ENCODE measurements at places on chromosomes 13 and 19.
A peak's percentile ranks its signal among the peaks of the same experiment; 100 is the strongest.

GRCh38 chr13:113588394-113589111 is 4.0 kb downstream of the TFDP1 start:
- no peak for DNase-seq

DNA sequence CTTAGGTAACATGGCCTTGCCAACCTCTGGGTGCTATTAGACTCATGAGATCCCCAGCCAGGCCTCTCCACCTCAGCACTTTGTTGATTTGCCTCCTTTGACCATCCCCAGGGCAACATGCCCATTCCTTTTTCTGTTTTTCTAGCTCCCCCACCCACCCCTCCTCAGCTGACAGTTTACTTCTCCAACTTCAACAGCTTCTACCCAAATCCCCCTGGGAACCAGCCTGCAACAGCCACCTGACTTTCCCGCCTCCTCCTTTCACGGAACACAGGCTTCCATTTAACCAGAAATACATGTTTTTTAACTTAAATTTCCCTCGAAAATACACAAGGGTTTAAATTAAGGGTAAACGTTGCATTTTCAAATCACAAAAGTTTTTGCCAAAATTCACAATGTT is 117.3 kb downstream of the DLEU7 start:
- no peak for DNase-seq

- DNase-seq, result no peak
Observed at GRCh38 chr19:16349551-16350152, 25.0 kb downstream of the KLF2 start.

DNA sequence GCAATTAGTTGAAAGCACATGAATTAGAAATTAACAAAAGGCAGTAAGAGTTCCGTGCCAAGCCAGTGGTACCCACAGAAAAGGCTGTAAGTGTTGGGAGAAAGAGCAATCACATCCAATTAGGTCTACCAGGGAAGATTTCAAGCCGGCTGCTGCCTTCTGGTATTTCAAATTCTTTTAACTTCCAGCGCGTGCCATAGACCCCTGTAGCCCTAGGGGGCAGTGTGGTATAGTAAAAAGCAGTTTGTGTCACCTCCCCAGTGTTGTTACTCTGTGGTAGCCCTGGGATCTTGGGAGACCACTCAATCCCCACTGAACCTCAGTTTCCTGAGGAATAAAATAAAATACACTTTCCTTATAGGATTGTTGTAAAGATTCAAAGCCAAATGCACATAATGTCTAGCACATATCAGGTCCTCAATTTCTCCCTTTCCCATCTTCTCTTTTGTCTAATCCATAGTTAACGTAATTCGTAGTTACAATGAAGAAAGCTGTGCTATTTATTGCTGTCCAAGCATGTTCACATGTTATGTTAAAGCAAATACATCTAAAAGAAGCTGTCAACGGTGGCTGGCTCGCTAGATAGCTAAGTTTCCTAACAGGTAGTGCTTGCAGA is 230.2 kb downstream of the TDRD3 start:
- DNase-seq, result no peak

DNA sequence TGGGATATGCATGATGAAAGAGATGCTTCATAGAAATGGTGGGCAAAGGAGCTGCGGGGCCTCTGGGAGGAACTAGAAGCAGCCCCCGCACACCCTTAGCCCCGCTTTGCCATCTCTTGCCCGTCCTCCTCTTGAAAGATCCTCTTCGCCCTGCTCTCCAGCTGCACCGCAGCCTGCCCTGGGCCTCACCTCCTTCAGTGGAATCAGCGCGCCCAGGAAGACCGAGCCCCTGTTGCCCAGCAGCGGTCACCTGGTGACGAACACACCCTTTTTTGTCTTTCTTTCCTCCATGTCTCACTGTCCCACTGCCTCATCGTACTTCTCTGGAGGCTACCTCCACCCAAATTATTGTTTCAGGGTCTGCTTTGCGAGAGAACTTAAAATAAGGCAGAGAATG is 807.6 kb downstream of the UQCRFS1 start:
- DNase-seq, result no peak

DNA sequence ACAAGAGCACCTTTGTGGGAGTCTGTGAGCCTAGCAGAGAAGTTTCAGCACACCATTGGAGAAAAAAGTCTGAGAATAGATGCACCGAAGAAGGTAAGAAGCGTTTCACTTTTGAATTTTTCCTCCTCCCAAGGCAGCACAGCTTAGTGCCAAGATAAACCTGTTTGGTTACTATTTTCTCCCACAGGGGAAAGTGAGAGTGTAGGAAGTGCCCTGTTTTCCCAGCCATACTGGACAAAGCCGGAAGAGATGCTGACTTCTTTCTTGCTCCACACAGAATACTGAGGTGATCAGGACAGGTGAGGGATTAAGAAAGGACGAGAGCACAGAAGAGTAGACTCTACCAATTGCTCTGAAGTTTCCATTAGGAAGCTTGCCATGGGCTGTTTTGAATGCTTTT is 1011.0 kb upstream of the MIR17HG start:
- DNase-seq, result no peak

- no peak for DNase-seq
Observed at GRCh38 chr19:46727757-46728156, 10.8 kb upstream of the PRKD2 start.

- DNase-seq, result no peak
Observed at GRCh38 chr19:43331435-43332010, 22.0 kb upstream of the CD177 start.

DNA sequence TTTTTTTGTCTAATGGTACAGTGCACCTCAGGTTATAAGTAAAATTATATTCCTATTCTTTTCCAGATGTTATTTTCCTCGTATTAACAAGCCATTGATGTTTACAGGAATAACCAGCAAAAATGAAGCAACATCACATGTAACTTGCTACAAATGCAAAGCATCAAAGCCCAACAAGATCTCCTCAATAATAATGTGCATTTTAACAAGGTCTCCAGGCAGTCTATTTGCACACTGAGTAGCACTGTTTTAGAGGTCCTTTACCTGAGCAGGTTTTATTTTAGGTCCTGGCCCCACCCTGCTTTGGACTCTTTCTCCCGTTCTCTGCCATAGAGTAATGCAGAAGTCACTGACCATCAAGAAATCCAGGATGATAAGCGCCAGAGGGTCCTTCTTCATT is 298.4 kb downstream of the FGF14 start:
- DNase-seq, result no peak

GRCh38 chr13:100818711-100819110 is 144.1 kb upstream of the TMTC4 start:
- no peak for DNase-seq

GRCh38 chr13:77477299-77477848 is 58.1 kb upstream of the SCEL start:
- no peak for DNase-seq

DNA sequence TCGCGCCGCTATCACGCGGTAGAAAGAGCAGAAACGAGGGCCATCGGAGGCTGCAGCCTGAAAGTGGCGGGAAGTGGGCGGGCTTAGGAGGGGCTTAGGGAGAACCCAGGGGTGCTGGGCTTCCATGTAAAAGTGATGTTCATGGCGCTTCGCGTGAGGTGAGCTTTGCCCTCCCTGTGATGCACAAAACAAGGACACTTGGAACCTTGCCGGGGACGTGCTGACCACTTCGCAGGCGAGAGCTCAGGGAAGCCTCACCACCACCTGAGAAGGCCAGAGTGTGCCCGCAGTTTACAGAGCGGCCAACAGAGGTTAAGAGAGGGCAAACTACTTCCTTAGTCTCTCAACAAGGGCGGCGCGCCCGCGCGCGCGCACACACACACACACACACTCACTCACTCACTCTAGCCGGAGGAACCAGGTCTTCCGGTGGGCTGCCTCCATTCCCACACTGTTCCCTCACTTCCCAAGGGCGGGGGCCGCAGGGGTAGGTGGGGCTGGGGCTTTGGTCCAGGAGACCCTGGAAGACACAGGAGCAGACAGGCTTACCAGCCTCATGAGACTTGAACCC is 651 bp downstream of the GAPDHS start:
- no peak for DNase-seq

DNA sequence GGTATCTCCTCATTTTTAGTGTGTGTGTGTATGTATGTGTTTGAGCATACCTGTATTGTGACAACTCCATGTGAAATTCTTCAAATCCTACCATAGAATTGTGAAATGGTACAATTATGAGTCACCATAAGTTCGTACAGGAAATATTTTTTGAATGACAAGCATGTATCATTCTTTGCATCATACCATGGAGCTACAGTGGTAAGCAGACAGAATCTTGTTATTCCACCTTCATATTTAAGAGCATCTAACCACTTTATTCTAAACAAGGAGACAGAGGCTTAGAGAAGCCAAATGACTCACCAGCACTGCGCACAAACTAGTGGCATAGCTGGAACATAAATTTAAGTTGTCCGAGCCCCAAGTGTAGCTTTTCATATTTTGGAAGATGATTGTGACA is 4.5 kb upstream of the EPSTI1 start:
- DNase-seq, result peak; percentile 50

GRCh38 chr13:32136061-32136460 is 104.5 kb downstream of the FRY start:
- DNase-seq, result no peak

DNA sequence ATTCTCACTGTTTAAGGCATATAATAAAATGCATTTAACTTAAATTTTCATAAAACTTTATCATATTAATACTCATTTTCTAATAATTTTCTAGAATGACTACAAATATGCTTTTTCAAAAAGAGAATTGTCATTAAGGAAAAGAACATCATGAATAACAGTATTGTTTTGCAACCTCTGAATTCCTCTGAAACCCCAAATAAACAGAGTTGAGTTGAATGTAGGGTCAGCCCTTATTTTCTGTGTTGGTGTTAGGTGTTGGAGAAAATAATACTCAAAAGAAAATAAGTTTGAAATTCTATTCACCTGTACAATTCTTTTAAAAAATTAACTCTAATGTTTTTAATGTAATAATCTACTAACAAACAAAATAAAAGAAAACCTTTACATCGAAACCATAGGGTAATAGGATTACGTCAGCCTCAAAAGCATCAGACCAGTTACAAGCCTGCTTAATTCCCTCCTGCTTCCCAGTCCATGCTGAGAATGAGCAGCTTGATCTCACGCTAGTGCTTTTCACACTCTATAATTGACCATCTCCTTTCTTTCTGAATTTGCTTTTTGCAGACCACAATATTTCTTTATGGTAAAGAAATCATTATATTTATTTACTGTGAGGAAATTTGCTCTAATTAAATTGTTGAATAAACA is 160.9 kb downstream of the PCDH9 start:
- no peak for DNase-seq

GRCh38 chr19:15812060-15812722 is 3.3 kb downstream of the OR10H1 start:
- no peak for DNase-seq

DNA sequence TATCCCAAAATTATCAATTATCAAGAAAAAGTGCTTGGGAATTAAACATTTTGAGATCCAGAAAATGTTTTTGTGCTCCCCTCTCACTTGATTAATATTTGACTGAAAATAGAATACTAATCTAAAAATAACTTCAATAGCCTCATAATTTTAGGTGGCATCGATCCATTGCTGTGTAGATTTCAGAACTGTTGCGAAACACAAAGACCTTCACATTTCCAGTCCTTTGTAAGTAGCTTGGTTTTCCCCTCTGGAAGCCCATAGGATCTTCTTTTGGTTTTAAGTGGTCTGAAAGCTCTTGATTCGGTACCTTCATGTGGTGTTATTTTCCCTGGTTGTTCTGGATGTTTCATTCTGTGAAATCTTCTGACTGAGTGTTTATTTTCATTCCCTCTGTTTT is 176.5 kb downstream of the NUFIP1 start:
- DNase-seq, result no peak

GRCh38 chr13:59954601-59955000 is 209.1 kb downstream of the DIAPH3 start:
- no peak for DNase-seq

DNA sequence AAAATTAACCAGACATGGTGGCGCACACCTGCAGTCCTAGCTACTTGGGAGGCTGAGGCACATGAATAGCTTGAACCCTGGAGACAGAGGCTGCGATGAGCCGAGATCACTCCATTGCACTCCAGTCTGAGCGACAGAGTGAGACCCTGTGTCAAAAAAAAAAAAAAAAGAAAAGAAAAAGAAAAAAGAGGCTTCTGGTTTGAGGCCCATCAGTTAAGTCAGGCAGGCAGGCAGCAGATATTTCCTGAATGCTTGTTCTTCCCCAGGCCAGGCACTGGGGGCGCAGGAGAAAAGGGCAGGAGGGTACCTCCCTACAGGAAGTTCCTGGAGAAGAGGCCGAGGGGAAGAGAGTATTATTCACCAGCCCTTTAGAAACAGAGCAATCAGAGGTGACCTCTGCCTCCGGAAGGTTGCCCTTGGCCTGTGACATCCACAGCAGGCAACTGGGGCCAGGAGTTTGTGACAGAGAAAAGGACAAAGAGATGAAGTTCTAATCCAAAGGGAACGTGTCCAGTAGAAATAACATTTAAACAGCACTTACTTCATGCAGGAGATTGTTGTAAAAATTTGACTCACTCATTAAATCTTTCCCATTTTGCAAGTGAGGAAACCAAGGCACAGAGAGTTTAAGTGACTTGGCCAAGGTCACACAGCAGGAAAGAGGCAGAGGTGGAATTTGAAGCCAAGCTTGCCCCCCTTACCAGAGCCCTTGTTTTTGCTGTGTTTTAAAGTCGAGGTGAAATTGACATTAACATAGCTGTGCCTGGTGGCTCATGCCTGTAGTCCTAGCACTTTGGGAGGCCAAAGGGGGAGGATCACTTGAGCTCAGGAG is 4.3 kb upstream of the RLN3 start:
- no peak for DNase-seq

DNA sequence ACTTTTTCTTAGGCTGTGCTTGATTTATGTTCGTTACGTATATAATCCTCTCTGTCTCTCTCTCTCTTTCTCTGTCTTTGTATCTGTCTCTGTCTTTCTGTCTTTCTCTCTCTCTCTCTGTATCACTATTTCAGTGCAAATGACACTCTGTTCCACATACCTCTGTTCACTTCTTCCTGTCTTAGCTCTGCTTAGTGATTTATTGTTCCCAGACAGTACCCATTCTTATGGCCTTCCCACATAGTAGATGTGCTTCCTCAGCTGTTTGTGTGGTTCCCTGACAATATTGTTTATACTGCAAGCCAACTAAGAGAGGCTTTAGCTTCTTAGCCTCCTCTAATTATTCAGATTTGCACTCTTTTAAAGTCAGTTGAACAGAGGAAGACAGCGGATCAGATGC is 1244.2 kb downstream of the DIAPH3 start:
- DNase-seq, result no peak

- no peak for DNase-seq
Observed at GRCh38 chr19:44955505-44956439, 592 bp downstream of the CLPTM1 start.

DNA sequence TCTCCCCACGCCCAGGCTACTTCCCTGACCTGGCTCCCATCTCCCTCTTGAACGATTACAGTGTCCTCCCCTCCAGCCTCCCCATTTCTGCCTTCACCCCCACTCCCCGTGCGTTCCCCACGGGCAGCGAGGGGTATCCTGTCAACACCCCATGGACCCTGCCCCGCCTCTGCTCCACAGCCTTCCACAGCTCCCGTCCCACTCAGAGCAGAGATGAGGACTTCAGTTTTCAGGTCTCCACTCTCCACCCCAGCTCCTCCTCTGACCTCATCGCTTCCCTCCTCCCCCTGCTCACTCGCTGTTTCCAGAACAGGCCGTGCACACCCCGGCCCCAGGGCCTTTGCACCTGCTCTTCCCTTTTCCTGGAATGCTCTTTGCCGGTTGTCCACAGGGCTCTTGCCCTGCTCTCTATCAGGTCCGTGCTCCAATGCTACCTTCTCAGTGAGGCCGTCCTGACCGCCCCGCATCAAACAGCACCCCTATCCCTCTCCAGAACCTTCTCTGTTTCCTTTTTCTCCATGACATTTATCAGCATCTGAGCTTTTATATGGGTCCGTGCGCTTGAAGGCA is 15.0 kb downstream of the LRRC4B start:
- DNase-seq, result no peak

- DNase-seq, result no peak
Observed at GRCh38 chr19:11021760-11022144, 60.9 kb downstream of the SMARCA4 start.

Data from kidney epithelial cell (primary cell).